ENCODE measurements at places on chromosomes 5 and 9.

DNA sequence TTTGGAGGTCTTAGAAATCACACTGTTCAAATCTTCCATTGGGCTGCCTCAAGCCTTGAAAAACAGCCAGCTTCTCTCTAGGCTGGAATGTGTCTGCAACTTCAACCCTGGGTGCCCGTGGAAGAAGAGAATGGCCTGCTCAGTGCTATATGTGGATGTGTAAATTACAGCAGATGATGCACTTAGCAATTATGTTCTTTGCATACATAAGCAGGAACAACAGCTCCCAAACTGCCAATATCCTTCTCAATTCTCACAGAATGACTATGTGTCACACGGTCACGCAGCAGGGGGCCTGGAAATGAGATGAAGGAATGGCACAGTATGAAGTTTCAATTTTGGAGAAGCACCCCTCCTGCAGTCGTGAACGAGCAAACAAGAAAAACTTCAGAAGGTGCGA is 175.2 kb upstream of the SMARCA2 start:
- no peaks in the 10 kb centered on the region for H3K36me3 ChIP-seq
- H3K27ac ChIP-seq, result no peak overlapping the region
- H3K4me1 ChIP-seq, result no peaks in the 10 kb centered on the region
- no peaks in the 10 kb centered on the region for H3K27me3 ChIP-seq
- DNase-seq, result no peak
- H3K4me3 ChIP-seq, result no peak overlapping the region

DNA sequence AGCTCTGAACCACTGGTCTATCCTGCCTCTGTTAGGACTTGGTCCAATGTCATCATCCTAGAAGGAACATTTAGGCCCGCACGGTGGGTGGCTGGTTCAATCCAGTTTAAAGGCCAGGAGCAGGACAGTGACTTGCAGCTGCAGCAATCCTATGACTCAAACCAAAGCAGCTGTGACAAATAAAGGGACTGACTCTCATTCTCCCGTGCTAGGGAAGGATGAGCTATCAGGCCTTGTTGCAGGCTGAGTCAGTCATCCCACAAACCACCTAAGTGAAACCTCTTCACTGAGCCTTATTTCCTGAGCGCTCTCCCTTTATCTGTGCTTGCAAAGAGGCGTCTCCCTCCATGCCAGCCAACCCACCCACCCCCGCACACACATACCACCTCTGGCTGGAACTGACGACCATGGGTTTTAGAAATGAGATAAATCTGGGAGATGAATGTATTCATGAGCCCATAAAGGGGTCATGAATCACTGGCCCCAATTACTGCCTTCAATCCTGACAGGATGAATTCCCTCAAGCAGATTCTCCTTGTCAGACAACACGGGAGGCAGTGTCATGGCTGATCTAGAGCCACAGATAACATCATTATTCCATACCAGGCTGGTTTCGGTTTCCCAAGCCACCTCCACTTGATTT is 93.4 kb downstream of the KCNIP1 start:
- H3K4me1 ChIP-seq, result peaks cover 13% of the 10 kb centered on the region
- H3K4me3 ChIP-seq, result no peak overlapping the region
- H3K27ac ChIP-seq, result no peak overlapping the region
- DNase-seq, result no peak

- H3K27ac ChIP-seq, result peak overlapping the region; percentile 66
- peaks cover 27% of the 10 kb centered on the region for H3K4me1 ChIP-seq
- DNase-seq, result no peak
- no peaks in the 10 kb centered on the region for H3K27me3 ChIP-seq
- H3K36me3 ChIP-seq, result no peaks in the 10 kb centered on the region
- H3K4me3 ChIP-seq, result no peak overlapping the region
Observed at GRCh38 chr5:55636177-55636576, 75.9 kb downstream of the SLC38A9 start.

GRCh38 chr9:88794100-88794499 is 197.2 kb upstream of the S1PR3 start:
- no peaks in the 10 kb centered on the region for H3K36me3 ChIP-seq
- no peaks in the 10 kb centered on the region for H3K27me3 ChIP-seq
- H3K4me1 ChIP-seq, result peaks cover 12% of the 10 kb centered on the region
- DNase-seq, result no peak
- H3K27ac ChIP-seq, result no peak overlapping the region
- H3K4me3 ChIP-seq, result no peak overlapping the region

- H3K36me3 ChIP-seq, result peaks cover 45% of the 10 kb centered on the region
- peak overlapping the region; percentile 12 for H3K4me3 ChIP-seq
- no peaks in the 10 kb centered on the region for H3K4me1 ChIP-seq
- H3K27me3 ChIP-seq, result no peaks in the 10 kb centered on the region
Observed at GRCh38 chr5:131682826-131683225, 47.8 kb upstream of the RAPGEF6 start.

- no peak for DNase-seq
- peaks cover 29% of the 10 kb centered on the region for H3K36me3 ChIP-seq
- peaks cover 83% of the 10 kb centered on the region for H3K4me1 ChIP-seq
- no peak overlapping the region for H3K4me3 ChIP-seq
Observed at GRCh38 chr5:177183766-177184360, 50.3 kb downstream of the NSD1 start.

DNA sequence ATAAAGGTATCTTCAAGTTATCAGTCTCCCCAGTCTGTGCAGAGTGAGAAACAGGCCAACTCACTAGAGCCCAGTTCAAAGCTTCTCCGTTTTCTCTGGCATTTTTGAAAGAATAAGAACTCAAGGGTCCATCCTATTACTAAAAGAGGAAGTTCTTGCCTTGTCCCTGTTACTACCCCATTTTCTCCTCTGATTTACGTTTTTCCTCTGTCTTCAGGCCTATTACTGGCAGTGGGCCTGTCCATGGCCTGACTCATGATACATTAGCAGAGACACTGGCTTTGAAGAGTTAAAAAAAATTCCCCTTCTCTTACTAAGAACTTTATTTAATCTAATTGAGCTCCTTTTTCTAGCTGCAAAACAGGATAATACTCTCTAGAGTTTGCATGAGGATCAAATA is 624.0 kb upstream of the KLF4 start:
- no peak overlapping the region for H3K4me3 ChIP-seq
- DNase-seq, result no peak
- H3K27ac ChIP-seq, result no peak overlapping the region
- H3K27me3 ChIP-seq, result no peaks in the 10 kb centered on the region
- no peaks in the 10 kb centered on the region for H3K4me1 ChIP-seq

DNA sequence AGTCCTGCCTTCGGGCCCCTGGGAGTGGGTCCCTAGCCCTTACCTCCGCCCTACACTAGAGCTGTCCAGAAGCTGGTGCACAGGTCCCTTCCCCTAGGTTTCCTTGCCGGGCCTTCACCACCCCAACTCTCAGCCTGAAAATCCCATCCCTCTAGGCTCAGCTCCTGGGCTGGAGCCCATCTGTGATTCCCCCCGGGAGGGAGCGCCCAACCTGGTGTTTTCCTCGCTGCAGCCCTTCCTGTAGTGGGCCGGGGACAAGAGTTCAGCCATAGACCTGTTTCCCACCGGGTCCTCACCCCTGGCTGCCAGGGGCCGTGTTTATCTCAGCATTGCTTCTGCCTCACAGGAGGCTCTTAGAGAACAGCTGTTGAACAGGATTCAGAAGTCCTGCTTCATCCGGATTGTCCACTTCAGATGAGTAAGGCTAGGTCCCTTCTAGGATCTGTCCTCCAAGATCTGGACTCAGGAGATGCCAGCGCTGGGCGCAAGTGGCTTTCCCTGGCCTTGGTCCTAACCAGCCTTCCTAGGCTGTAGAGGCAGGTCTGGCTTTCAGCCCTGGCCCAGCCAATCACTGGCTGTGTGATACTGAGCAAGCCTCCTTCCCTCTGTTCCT is 965 bp downstream of the GLIPR2 start:
- H3K4me3 ChIP-seq, result peak overlapping the region; percentile 74
- H3K36me3 ChIP-seq, result no peaks in the 10 kb centered on the region
- DNase-seq, result no peak
- no peaks in the 10 kb centered on the region for H3K27me3 ChIP-seq

Data from spleen (tissue), 13 donors.